CD4-positive, alpha-beta T cell treated with Interleukin-15 for 4 hours (primary cell): ENCODE measurements at places on chromosomes 16 and 17.

DNA sequence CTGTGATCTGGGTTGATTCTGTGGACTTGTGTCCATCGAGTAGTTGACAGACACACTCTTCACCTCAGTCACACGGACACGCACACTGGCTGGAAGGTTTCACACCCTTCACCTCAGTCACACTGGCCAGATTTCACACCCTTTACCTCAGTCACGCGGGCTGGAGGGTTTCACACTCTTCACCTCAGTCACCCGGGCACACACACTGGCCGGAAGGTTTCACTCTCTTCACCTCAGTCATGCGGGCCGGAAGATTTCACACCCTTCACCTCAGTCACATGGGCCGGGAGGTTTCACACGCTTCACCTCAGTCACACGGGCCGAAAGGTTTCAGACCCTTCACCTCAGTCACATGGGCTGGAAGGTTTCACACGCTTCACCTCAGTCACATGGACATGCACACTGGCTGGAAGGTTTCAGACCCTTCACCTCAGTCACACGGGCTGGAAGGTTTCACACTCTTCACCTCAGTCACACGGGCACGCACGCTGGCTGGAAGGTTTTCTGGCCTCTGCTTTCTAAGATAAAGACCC lies 96.2 kb downstream of the PGS1 start:
- peak; percentile 10 for DNase-seq

GRCh38 chr16:35425270-35425669 lies 1965.9 kb downstream of the TP53TG3F start:
- no peak for DNase-seq

GRCh38 chr17:4600563-4600962 lies 16.2 kb downstream of the SMTNL2 start:
- no peak for DNase-seq

- peak; percentile 75 for DNase-seq
Measured at GRCh38 chr16:80526418-80527061, 14.3 kb upstream of the DYNLRB2 start.

DNA sequence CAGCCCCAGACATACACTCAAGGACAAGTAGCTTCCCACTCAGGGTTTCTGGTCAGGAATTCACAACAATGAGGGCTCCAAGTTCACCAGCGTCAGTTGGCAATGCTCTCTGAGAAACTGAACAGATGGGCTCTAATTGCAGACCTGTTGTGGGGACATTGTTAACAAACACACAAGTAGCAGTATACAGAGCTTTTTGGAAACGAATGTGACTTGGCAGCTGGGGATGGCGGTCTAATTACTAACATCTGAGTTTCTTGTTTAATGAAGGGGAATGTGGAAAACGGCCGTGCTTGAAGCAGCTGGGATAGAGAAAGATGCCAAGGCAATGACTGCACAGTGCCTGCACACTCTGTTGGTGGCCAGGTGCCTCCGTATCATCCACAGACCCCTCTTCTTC lies 316.1 kb upstream of the IRX3 start:
- DNase-seq = no peak

- DNase-seq = no peak
Measured at GRCh38 chr17:46851029-46851741, at the start of gene WNT9B. Gene WNT9B (plus strand): TSS chr17:46851583. CDS start chr17:46851639, 56 bp downstream.

- DNase-seq = no peak
Measured at GRCh38 chr17:55710829-55711496, 11.7 kb downstream of the TMEM100 start.

DNA sequence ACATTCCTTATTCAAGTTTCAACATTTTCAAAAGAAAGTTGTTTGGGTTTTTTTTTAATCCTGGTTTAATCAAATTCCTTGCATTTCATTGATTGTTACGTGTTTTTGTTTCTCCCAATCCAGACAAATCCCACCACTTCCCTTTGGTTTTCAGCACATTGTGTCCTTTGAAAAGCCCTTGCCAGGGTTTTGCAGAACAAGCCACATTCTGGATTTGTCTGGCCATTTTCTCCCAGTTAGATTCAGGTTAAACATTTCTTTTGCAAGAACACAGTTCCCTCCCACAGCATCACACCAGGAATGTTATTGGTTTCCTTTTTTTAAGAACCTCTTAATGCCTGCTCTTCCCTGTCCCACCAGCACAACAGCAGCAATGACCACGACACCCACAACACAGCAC lies 278.0 kb upstream of the SALL1 start:
- no peak for DNase-seq
